ENCODE measurements at places on chromosomes 1 and 21. TPM values are rescaled to one million over a fixed set of nuclear protein-coding genes. Genes with fewer than 3 reads are reported as not detected.

Gene ARHGEF10L
- total RNA-seq: 326 TPM

Gene MYOG
- total RNA-seq: not detected

Gene CELF3
- not detected for total RNA-seq

Gene GPR37L1
- total RNA-seq: not detected

Gene MCM3AP
- 109 TPM for total RNA-seq

Gene TTLL10
- not detected for total RNA-seq

Gene SPRR3
- not detected for total RNA-seq

Gene KIRREL1
- total RNA-seq: 9.7 TPM

Gene TRNP1
- total RNA-seq: 0.80 TPM

Gene SHE
- 8.2 TPM for total RNA-seq

Gene IRF2BP2
- 82.7 TPM for total RNA-seq

Gene FAM177B
- 13.9 TPM for total RNA-seq

Gene COL16A1
- 135 TPM for total RNA-seq

Gene SPATA21
- total RNA-seq: not detected

Gene CTSE
- 2.6 TPM for total RNA-seq

Gene PPIAL4G
- not detected for total RNA-seq

Gene KCNE2
- total RNA-seq: not detected

Gene IL6R
- total RNA-seq: 107 TPM

Gene RSPH1
- total RNA-seq: 0.80 TPM

Gene PRMT6
- 11.1 TPM for total RNA-seq

Gene PRRX1
- total RNA-seq: 3.0 TPM

Gene RPTN
- total RNA-seq: not detected

Gene AMY2A
- not detected for total RNA-seq

Gene DRAXIN
- not detected for total RNA-seq

Gene ASCL5
- total RNA-seq: not detected

Gene SLC30A2
- not detected for total RNA-seq

Gene IGSF21
- total RNA-seq: 1.6 TPM

Gene SMCP
- total RNA-seq: not detected

Gene UBE2U
- not detected for total RNA-seq

Gene DCDC2B
- not detected for total RNA-seq

Gene COX20
- total RNA-seq: 30.6 TPM

Gene USP25
- 37.4 TPM for total RNA-seq

Gene RIPPLY3
- not detected for total RNA-seq

Gene CASQ1
- total RNA-seq: 0.55 TPM

Gene ACTA1
- 17.5 TPM for total RNA-seq

Gene KCND3
- 3.0 TPM for total RNA-seq

Gene PLPP3
- 52.2 TPM for total RNA-seq

Gene S100A7
- total RNA-seq: not detected

Gene PTPRC
- 16.1 TPM for total RNA-seq

Gene BARHL2
- not detected for total RNA-seq

Gene ZMYND12
- total RNA-seq: not detected

Gene PRPF38A
- total RNA-seq: 25.5 TPM

Gene COL11A1
- not detected for total RNA-seq
